Left colon (tissue), 2 donors: ENCODE measurements at places on chromosomes 12 and 14. TPM values are rescaled to one million over a fixed set of nuclear protein-coding genes. Genes with fewer than 3 reads are reported as not detected.

SLC25A47 gene
- 0.28 TPM for total RNA-seq

VCPKMT gene
- 5.4 TPM for total RNA-seq

VAMP1 gene
- total RNA-seq: 6.3 TPM

SDS gene
- 4.7 TPM for total RNA-seq

TEX52 gene
- total RNA-seq: not detected
